NCI-H345 (cell line): ENCODE measurements at places on chromosomes 6 and 20.
A peak's percentile ranks its signal among the peaks of the same experiment; 100 is the strongest.

- DNase-seq: no peak
Measured at GRCh38 chr20:48175261-48175660, 390.0 kb upstream of the SULF2 start.

- no peak for DNase-seq
Measured at GRCh38 chr6:53854843-53855567, 60.2 kb downstream of the LRRC1 start.

GRCh38 chr20:34089655-34090345, 22.2 kb downstream of the EIF2S2 start:
- DNase-seq: peak; percentile 11

DNA sequence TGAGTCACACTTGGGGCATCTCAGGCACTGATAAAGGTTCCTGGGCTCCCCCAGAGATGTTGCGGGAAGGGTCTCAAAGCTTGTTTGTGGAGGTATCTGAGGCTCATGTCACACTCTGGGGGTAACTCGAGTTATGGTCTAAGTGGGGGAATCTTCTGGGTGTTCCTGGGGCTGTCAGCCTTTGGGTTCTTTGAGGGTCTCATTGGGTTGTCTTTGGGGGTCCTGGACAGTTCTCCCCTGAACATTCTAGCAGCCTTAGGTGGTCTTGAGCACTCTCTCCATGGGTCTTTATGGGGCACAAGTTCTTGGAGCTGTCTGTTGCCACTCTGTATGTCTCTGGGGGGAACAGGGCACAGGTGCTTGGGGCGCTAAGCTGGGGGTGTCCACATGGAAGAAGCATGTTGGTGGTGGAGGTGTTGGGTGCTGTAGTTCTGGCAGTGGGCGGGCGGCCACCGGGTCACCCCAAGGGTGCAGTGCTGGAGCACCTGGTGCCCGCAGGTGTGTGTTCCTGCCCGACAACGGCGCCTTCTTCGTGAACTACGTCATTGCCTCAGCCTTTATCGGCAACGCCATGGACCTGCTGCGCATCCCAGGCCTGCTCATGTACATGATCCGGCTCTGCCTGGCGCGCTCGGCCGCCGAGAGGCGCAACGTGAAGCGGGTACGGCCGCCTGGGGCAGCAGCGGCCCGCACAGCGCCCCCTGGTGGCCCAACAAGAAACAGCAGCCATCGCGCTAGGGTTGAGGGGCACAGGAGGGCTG, 7.1 kb upstream of the CAPN11 start:
- DNase-seq: peak; percentile 7

GRCh38 chr20:1061484-1062221, 56.7 kb upstream of the PSMF1 start:
- DNase-seq: no peak

DNA sequence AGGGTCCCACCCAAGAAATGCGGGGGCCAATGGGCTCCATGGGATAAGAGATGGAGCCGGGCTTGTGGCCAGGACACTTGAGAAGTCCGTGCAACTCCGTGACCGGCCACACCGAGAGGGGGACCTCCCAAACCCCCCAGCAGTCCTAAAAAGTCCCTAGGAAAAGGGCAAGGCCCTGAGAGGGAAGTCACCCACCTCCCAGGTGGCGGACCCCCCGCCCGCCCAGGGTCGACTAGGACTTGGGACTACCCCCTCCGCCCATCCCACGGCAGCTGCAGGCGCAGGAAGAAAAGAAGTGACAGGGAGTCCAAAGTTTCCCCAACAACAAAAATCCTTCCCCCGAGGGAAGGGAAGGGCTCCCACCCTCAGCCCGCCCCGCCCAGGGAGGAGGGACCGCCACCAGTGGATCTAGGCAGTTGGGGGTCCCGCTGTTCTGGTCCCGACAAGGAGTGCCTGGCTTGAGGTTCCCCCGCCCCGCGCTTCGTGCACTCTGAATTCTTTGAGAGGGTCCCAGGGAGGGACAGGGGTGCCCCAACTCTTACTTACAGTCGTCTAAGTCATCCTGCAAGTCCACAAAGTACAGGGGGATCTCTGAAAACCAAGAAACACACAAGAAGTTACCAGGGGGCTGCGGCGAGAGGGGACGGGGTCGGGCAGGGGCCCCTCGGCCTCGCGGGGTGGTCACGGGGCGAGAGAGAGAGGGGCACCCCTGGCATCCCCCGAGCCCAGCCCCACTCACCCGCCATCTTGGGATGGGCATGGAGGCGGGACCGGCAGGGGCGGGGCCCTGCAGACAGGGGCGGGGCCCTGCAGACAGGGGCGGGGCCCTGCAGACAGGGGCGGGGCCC, 611 bp upstream of the RAB22A start:
- DNase-seq: peak; percentile 28

DNA sequence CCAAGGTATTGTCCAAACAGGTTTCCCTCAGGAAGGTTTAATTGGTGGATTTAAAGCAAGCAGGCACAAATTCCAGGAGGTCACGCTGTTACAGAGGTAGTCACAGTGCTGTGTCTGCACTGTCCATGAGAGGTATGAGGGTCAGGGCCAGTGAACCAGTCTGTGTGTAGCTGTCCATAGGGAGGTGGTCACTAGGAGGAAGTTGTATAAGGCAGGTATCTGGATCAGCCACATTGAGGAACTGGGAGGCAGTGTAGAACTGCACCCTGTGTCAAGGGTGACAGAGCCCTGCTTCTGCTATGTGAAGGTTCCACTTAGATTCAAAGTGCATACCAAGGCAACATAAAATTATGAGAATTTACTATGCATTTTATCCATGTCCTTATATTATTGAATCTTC, 73.3 kb downstream of the MAP3K4 start:
- no peak for DNase-seq

- DNase-seq: no peak
Measured at GRCh38 chr6:137904822-137905617, 38.0 kb downstream of the TNFAIP3 start.

GRCh38 chr20:36128463-36129159, 25.9 kb upstream of the EPB41L1 start:
- no peak for DNase-seq

GRCh38 chr20:63580796-63581461, 6.9 kb upstream of the HELZ2 start:
- peak; percentile 23 for DNase-seq

- DNase-seq: no peak
Measured at GRCh38 chr6:1495344-1495743, 106.0 kb downstream of the FOXF2 start.

GRCh38 chr20:25136056-25136455, 54.1 kb upstream of the VSX1 start:
- DNase-seq: no peak
